ENCODE measurements at places on chromosomes 7 and 10.

DNA sequence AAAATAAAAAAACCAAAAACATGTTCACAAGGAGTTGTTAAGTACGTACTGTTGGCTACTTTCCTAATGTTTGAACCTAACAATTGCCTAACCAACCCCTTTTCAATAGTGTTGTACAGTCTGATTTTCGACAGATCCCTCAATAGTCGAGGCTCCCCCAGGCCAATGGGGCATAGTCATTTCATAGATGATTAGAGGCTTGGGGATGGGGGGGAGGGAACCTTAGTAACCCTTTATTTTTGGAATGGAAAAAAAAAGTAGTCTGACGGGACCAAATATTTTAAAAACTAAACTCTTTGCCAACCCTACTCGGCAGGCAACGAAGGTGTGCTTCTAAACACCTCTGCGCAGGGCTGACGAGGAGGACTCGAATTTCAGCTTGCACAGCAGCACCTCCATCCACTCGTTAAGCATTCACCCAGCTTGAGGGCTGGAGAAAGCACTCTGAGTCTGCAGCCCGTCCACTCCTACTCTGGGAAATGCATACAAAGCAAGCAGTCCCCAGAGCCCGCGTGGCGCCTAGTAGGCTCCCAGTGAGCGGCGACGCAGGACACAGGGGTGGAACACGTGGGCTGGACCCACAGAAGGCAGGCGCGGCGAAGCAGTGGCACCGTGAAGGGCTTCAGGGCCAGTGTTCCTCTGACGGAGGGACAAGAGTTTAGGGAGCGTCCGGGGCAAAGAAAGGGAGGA, 899 bp downstream of the PUS7 start:
- peak; percentile 90 for DNase-seq

DNA sequence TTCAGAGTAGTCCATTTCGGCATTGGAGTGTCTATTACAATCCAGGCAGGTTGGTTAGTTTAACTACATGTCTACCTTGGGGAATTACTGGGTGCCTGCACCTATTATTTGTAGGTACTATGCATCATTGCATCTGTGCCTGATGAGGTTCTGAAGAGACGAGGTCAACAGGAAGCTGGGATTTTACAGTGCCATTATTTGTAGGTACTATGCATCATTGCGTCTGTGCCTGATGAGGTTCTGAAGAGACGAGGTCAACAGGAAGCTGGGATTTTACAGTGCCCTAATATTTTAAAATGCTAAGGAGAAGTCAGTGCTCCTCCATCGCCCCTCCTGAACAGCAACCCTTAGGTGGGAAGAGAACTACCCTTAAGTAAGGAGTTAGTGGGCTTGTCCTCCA, 41.7 kb downstream of the NPY start:
- DNase-seq, result no peak

GRCh38 chr7:151728746-151729145, 148.2 kb downstream of the PRKAG2 start:
- DNase-seq, result no peak

- no peak for DNase-seq
Observed at GRCh38 chr10:132841615-132841975, 55.6 kb upstream of the NKX6-2 start.

All from NCI-H187 (cell line).